ENCODE measurements at places on chromosomes 2 and 18.

GRCh38 chr2:43419243-43419642 is 176.6 kb downstream of the THADA start:
- DNase-seq = no peak

DNA sequence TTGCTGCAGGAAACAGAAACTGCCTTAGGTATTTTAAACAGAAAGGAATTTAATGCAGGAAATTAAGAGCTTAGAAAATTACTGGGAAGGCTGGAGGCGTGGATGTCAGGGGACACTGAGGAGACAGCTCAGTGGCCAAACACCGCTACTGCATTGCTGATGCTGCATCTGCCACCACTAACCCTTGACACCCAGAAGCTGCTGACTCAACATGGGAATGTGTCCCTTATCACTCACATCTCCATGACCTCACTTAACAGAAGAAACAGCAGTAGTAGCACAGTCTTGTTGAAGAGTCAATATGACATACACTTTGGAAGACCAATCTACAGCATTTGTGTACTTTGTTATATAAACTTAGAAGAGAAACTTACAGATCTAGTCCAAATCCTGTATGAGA is 906.1 kb downstream of the SLC4A3 start:
- DNase-seq = no peak

- no peak for DNase-seq
Observed at GRCh38 chr18:10518595-10519255, 7.1 kb upstream of the NAPG start.

- no peak for DNase-seq
Observed at GRCh38 chr18:79200546-79201268, 131.5 kb downstream of the ATP9B start.

- DNase-seq = no peak
Observed at GRCh38 chr18:396556-396955, 103.9 kb downstream of the COLEC12 start.

GRCh38 chr2:47724221-47724981 is 58.5 kb upstream of the MSH6 start:
- DNase-seq = no peak

DNA sequence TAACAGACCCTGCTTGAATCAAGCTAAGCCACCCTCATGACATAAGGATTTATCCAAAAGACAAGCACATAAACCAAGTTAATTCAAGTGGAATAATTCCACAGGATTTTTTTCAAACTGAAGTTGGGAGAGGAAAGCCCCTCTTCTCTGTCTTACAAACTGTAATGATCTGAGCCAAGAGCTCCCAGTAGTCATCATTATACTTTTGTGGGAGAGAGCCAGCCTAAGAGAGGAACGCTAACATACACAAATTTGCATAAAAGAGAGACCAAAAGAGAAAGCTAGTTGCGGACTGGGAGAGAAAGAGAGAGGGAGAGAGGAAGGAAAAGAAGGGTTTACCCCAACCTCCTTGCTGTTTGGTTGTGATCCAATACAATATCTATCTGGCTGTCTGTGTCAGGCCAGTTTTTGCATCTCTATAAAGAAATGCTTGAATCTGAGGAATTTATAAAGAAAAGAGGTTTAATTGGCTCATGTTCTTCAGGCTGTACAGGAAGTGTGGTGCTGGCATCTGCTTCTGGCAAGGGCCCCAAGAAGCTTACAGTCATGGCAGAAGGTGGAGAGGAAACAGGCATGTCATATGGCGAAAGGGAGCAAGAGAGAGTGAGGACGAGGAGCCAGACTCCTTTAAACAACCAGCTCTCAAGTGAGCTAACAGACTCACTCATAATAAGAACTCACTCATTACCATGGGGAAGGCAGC is 20.8 kb upstream of the PUM2 start:
- DNase-seq = no peak

DNA sequence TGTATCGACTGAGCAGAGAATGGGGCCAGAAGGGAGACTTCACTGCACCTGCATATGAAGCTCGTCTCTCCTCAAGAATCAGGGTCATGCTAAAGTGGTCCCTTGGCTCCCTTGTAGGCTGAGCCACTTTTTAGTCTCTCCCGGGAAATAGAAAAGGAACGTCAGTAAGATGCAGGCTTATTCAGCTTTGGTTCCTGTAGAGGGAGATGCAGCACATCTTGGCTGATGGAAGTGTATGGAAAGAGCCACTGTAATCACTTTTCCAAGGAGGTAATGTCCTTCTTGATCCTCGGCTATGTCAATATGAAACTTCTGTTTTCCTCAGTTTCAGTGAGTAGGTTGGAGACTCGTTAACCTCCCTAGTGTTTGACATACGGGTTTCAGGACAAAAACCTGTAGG is 235.2 kb downstream of the GCA start:
- no peak for DNase-seq

GRCh38 chr2:39401319-39401718 is 35.8 kb downstream of the MAP4K3 start:
- DNase-seq = no peak

GRCh38 chr2:209600341-209601171 is 171.1 kb upstream of the UNC80 start:
- DNase-seq = no peak

DNA sequence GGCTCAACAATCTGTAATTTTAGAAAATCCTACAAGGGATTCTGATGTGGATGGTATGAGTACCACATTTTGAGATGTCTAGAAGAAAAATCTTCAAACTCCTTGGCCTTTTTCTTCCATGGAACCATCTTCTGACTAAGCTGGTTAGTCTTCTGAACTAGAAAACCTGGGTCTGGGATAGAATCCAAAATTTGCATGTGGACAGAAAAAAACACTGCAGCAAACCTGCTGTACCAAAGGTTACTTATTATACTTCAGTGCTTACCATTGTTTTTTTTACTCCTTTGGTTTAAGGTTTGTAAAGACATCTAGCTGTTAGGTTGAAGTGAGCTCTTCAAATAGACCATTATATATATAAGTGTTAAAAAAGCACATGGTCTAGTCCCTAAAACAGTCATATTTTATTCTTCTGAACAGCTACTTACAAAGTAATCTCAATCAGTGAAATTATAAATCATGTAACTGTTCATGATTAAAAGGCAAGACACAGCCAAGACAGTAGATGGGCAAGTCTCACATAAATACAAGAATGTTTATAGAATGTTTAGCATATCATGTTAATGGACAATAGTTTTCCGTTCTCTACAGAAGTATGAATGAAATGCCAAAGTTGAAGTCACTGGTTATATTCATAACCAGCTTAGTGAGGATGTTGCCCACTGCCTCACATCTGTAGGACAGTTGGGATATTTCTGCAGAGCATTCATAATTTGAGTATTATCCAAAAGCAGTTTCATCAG is 85.5 kb downstream of the ORC4 start:
- DNase-seq = no peak

- no peak for DNase-seq
Observed at GRCh38 chr2:170176212-170176611, 1.7 kb upstream of the MYO3B start.

DNA sequence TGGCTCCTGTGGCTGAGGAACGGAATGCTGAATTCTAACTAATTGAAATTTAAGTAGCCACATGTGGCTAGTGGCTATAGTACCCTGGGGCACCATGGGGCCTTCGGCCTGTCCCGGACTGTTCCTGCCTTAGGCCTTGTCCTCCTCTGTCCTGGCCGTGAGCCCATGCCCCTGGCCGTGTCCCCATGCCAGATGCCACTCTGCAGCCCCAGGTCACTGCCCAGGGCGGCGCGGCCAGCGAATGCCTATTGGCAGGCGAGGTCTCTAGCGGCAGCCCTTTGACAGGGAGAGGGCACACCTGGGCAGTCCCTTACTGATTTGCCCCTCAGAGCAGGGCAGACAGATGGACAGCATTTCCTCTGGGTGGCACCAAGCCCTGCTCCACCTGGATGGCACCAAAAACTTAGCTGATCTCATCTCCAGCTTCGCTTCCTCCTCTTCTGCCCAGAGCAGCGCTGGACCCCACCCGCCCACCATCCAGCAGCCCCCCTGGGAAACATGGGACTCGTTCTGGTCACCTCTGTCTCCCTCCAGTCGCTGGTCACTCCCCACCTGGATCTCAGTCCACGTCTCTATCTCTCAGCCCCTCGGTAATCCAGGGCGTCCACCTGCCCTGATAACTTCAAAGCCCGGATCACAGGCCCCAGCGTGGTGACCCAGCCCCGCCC is 1.1 kb upstream of the DGKD start:
- DNase-seq = no peak

DNA sequence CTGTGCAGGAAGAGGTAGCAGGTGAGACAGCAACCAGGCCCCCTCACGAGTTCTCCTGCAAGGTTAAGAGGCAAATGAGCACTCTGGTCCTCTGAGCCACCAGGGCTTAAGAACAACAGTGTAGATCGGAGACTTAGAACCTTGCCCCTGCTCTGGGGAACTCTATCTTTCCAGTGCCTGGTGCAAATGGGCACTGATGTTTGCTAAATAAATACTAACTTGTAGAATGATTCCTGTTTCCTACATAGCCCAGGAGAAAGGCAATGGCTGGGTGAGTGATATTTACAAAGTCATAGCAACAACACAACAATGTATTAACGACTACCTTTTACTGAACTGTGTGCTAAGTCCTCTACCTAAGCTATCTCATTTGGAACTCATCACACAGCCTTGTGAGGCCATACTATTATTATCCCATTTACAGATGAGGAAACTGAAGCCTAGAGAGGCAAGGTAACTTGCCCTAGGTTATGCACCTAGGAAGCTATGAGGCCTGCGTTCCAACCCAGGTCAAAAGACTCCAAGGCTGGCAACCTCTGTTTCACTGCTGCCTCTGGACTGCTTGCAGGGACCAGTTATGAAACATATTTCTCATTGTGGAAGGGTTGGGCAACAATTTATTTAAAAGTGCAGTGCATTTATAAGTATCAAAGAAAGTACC is 4.3 kb downstream of the ATP8B1 start:
- no peak for DNase-seq

GRCh38 chr2:100106460-100106859 is 35.9 kb downstream of the AFF3 start:
- no peak for DNase-seq

- DNase-seq = no peak
Observed at GRCh38 chr18:23844991-23845680, 155.9 kb downstream of the LAMA3 start.

DNA sequence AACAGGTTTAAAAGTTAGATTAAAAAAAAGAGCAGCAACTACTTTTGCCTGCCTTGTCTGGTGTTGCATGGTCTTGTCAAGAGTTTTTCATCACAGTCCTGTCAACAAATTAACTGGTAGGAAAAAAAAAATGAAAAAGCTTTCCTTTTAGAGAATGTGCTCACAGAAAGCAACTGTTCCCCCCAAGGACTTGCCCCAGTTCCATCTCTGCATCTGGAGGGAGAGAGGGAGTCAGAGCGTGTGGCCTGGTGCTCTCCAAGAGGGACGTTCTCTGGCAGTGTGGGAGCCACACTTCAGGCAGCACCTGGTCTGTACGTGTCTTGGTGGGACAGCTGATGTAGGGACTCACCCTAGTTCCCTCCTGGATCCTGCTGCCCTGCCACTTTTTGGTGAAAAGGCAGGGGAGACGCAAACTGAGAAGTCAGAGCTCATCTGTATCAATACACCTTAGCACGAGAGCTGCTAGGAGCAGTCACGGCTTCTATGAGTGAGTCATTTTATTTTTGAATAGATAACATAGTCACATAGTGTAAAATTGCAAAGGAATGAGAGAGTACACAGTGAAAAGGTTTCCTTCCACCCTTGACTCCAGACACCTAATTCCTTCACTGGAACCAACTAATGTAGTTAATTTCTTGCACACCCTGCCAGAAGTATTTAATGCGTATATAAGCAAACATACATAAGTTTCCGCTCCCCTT is 172.5 kb upstream of the MGAT5 start:
- DNase-seq = no peak

- no peak for DNase-seq
Observed at GRCh38 chr2:25127646-25128045, 40.7 kb downstream of the POMC start.

DNA sequence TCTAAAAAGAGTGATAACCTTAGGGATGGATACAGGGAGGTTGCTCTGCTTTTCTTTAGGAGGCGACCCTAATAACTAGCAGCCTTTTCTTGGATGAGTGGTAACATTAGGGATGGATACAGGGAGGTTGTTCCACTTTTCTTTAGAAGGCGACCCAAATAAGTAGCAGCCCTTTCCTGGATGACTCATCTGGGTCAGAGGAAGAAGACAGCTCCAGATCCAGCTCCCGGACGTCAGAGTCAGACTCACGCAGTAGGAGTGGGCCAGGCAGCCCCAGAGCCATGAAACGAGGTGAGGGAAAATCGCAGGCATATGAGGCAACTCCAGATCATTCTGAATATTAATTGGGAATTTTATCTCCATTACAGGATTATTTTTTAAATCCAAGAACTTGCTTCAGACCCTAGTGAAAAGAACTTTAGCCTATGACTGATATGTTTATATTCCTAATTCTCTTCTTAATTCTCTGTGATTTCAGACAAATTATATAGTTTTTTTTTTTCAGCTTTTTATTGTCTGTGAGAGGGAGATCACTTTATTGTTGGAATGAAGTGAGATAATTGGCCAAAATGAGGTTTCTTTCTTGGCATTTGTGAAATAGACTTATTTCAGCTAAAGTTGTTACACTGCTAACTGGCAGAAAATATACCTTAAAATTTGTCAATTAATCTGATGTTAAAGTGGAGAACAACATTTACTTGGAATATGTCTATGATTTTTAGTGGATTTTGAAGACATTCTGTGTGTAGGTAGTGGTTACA is 31.2 kb upstream of the C1GALT1C1L start:
- DNase-seq = no peak

DNA sequence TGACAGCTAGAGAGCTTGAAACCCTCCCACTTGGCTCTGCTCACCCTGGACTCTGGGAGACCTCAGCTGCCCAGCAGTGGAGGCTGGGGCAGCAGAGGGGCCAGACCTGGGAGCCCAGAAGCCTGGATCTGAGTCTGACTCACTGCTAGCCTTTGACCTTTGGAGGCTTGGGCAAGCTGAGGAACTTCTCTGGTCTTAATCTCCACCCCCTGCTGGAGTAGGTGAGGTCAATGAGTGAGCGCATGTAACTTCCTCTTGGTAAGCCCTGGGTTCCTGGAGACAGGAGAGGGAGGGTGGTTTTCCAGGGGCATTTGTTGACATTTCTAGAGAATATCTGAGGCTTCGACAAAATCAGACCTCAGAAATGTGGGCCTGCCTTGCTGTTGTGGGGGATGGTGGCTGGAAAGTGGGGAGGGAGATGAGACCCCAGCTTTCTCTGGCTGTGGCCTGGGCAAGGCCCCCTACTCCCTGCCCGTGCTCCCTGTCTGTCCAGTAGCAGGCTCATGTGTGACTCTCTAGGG is 73.0 kb upstream of the YWHAQ start:
- no peak for DNase-seq

All from effector memory CD8-positive, alpha-beta T cell (primary cell).